Stimulated activated CD4-positive, alpha-beta T cell treated with anti-CD3 and anti-CD28 coated beads, Interleukin-2, amount 100 ng/mL, for 4 hours (primary cell): ENCODE measurements at places on chromosomes 7 and 10.

DNA sequence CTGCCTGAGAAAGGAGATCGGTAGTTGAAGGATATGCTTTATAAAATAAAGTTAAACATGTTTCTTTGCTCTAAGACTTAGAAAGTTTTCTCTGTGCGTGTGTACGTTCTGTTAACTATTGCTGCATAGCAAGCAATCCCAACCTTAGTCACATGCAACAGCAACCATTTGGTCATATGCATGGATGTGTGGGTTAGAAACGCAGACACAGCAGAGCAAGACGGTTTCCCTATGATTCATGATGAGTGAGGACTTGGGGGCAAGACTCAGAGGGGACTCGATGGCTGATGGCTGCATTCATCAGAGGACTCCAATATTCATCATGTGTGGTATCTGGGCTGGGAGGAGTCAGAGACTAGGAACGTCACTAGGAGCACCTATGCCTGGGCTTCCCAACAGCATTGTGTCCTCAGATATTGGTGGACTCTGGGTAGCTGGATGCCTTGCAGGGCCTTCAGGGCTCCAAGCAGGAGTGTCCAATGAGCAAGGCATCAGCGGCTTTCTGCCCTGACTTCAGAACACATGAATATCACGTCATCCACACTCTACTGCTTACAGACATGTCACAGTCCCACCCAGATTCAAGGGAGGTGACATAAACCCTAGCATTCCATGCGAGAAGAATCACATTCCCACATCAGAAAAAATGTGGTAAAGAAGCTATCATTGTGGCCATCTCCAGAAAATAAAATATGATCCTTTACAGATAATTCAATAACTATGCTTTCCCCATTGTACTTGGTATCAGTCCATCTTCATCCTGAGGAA, 731.2 kb downstream of the TNS3 start:
- no peak for DNase-seq

DNA sequence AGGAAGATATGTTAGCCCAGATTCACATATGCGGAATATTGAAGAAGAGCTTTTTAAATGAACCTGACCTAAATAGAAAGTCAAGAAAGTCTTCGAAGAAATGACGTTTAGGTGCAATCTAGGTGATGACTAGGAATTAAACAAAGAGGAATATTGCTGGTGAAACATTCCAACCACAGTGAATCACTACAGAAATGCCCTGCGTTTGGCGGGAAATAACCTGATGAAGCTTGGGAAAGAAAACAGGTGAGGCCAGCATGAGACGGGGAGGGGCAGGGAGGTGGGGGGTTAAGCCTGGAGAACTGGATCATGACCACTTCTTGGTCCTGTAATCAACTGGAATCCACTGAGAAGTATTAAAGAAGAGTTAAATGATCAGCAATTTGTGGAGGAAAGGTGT, 299.4 kb upstream of the VSTM2A start:
- DNase-seq = no peak

GRCh38 chr10:22637491-22637890, 76.9 kb downstream of the PIP4K2A start:
- DNase-seq = no peak

DNA sequence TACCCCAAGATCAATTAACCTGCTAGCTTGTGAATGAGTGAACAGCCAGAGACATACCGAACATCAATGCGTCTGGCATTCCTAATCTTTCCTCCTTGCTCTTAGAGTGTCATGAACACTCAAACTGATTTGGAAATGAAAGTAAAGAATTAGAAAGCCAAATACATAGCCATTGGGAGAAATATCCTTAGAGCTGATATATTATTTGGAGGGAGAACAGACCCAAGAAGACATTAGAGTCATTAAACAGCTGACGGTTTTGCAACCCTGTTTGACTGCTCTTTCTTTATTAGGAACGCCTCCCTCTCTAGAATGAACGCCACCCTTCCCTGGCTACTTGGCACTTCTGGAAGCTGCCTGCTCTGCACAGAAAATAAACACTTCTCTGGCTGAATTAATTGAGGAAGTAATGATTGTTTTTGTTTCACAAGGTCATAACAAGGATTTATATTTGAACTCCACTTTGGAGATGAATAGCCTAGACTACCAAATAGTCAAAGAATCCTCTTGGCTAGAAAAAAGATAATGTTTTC, 42.8 kb downstream of the CTTNBP2 start:
- no peak for DNase-seq

DNA sequence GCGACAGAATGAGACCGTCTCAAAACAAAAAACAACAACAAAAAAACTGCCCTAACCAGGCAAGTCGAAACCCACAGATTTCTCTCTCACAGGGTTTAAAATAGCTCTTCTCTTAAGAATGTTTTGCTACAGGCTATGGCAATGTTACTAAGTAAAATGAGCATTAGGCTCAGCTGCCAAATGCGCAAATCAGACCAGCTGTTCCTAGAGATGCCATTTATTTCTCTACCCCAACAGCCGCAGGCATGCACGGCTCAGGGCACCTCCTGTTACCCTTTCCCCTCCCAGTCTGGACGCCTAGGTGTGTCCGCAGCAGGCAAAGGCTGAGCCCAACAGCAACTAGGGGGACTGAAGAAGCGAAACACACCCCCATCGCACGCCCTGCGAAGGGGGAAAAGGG, 168.3 kb upstream of the MBL2 start:
- no peak for DNase-seq

- no peak for DNase-seq
Measured at GRCh38 chr7:102395592-102395872, 631 bp upstream of the PRKRIP1 start.
